ENCODE measurements at places on chromosomes 1 and 21.

- DNase-seq = no peak
These were observed 10.1 kb upstream of the TIAM1 start for GRCh38 chr21:31354122-31354521.

DNA sequence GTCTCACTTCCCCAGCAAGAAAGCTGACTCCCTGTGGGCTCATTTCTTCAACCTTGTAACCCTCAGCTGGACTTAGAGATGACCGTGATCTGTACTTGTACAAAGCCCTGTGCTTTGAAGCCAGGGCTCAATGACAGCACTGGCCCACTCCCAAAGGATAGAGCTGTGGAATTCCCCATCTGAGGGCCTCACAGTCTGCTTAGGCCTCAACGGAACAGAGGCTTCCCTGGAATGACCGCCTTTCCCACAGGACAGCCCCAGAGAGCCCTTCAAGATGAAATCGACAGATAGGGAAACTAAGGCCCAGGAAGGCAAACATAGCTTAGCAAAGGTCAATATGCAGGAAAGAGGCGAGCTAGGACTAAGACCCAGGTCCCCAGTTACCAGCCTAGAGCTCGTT, 11.5 kb downstream of the SLC9A1 start:
- DNase-seq = no peak

DNA sequence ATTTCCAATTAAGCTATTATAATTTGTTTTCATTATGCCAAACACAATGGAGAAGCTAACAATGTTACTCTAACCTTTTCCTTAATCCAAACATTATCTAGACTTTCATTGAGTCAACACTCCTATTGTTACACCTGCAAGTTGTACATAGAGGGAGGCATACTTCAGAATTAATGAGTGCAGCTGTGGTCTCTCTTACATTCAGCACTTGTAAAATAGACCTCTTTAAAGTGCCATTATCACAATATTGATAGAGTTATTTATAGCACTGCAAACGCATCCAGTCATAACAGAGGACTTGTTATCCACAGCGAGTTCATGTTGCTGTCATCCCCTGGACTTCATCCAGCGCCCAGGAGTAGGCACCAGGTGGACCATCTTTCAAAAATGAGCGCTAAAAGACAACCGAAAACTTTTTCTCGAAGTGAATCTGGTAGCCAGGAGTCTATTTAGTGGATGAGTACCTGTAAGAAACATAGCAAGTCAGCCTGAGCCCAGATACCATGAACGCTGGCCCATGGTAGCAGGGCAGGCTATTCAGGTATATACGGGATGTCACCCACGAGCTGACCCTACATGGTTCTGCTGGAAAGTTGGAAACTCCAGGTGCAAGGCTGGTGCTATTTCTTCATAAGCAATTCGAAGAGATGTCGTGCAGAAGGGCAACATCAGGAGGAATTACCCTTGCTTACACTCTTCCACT, 70.6 kb upstream of the NFIA start:
- DNase-seq = no peak

DNA sequence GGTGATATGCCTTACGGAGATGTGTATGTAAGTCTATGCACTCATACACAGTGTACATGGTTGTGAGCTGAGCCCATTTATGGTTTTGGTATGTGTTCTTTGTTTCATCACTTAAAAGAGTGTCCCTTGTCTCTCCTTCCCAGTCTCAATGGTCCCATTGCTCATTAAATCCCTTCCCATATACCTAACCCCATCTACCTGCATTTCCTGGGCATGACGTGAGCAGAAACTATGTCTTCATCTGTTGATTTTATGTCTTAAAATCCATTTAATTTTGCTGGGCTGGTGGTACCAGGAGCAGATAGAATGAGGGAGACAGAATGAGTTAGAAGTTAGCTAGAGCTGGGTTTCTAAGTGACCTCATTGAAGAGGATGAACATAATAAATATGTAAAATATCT, 44.8 kb downstream of the ADAMTS1 start:
- DNase-seq = no peak

- DNase-seq = no peak
These were observed 329.8 kb upstream of the BEND5 start for GRCh38 chr1:49106445-49106844.

- no peak for DNase-seq
These were observed 129.4 kb downstream of the MRPS6 start for GRCh38 chr21:34202553-34203372.

DNA sequence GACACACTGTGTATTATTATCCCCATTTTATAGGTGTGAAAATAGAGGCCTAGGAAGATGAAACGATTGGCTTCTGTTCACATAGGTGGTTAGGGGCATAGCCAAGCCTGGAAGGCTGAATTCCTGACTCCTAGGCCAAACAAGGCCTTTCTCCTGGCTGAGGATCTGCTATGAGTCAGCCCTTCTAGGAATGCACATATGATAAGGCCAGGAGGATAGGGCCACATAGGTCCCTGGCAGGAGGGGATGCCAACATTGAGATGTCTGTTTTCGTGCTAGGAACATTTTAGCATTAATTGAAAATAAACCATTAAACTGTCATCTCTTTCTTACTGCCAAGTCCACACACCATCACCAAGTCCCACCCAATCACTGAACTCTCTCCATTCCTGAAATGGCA, 9.2 kb downstream of the CSMD2 start:
- DNase-seq = no peak

DNA sequence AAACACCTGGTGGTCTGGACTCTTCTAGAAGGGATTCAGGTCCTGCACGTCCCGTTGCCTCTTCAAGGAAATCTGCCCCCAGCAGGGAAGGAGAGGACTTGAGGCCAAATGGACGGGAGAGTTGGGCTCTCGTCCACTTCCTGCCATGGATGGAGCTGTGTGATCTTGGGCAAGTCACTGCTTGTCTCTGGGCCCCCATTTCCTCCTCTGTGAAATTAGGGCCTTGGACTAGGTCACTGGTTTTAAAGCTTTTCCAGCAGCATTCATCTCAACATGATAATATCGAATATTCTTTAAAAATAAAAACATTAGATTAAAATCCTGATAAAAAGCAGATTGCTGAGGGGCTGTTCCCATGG, 26.9 kb downstream of the LHX4 start:
- no peak for DNase-seq

DNA sequence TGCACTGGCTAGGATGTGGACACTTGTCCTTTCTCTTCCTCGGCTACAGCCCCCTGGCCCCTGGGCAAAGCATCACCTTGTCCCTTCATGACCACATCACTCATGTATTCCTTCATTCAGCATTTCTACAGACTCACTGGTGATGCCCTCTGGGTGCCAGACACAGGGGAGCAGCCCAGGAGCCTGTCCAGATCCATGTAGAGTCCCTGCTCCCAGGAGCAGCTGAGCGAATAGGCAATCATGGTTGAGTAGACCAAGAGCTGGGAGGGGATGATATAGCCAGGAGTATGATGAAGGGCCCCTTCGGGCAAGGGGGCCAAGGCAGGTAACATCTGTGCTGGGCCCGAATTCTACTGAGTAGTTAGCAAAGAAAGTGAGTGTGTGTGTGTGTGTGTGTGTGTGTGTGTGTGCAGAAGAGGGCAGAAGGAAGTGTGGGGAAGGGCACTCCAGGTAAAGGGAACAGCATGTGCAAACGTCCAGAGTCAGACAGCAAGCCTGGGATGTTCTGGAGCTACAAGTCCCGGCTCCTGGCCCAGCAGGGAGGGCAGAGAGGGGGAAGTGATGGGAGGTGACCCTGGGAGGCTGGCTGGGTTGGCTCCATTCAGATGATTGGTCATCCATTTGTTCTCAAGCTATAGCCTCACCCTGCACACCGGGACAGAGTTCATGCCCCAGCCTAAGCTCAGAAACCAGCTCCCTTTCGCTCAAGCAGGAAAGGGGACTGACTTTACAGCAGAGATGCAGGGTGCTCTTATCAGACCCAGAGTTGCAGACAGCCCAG, 21.0 kb upstream of the PIK3CD start:
- no peak for DNase-seq

DNA sequence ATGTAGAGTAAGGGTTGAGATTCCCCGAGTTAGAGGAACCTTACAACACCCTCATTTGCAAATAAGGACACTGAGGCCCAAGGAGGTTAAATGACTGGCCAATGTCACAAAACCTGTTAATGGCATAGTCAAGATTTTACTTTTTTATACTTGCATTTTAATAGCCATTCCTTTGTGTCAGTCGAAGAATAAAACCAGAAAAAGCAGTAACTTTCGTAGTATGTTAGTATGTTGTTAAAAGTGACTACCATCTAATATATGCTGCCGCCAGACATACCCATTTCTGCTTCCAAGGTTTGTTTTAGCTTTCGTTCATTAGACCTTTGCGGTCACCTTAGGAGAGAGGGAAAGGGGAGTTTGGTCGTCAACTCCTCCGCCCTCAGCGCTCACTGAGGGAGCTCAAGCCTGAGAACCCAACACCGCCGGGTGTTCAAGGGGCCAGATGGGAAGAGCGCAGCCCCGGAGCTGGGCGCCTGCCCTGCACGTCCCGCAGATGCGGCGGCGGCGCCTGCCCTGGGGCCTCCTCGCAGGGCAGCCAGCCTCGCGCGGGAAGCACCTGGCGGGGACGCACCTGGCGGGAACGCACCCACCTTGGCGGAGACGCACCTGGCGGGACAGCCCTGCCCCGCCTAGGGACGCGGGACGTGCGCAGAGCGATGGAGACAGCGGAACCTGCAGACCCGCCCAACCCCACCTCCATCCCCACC, 466 bp downstream of the VPS26C start:
- no peak for DNase-seq

- no peak for DNase-seq
These were observed 8.2 kb downstream of the UMODL1 start for GRCh38 chr21:42079008-42079938.

- DNase-seq = no peak
These were observed 35.8 kb upstream of the HIVEP3 start for GRCh38 chr1:41954533-41954944.

DNA sequence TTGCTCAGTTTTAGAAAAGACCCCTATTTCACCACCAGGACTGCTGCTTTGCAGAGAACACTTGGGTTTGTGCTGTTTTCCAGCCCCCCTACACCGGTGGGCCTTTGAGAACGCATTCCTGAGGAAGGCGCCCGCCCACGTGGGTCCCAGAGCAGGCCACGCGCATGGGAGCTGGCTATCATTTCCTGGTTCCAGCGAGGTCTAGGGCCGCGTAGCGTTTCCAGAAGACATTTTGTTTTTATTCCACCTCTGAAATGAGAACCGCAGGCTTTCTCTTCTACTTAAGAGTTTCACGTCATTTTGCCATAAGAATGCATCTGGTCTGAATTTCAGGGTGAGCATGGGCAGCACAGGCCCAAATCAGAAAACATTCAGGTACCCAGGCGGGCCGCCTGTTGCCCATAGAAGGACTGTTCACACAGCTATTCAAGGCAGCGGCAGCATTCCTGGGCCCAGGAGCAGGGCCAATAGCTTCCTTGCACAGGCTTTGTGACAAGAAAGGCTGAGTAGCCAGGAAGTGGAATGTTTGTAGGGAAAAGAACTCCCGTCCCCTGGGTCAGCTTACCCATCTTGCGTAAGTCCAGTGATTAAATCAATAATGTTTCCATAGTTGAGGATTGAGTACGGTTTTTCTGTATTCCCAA, 1.4 kb upstream of the KLHL21 start:
- DNase-seq = no peak

GRCh38 chr1:198417039-198417438, 123.4 kb downstream of the ATP6V1G3 start:
- DNase-seq = no peak

DNA sequence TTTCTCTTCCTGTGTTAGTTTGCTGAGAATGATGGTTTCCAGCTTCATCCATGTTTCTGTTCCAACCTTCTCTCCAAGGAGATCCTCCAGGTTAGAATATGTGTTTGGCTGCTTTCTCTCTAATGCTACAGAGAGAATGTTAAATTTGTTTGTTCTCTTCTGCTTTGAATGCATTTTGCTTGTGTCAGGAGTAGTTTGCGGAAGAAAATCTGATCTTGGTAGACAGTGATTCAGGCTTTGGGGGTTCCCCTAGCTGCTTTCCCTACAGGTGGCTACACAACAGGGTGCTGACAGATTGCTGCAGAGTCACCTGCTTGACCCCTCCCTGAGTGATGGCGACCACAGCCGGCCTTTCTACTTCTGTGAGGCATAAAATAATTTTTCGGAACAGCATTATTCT, 41.8 kb downstream of the MACO1 start:
- no peak for DNase-seq

GRCh38 chr21:39141502-39141901, 41.7 kb downstream of the PSMG1 start:
- no peak for DNase-seq

DNA sequence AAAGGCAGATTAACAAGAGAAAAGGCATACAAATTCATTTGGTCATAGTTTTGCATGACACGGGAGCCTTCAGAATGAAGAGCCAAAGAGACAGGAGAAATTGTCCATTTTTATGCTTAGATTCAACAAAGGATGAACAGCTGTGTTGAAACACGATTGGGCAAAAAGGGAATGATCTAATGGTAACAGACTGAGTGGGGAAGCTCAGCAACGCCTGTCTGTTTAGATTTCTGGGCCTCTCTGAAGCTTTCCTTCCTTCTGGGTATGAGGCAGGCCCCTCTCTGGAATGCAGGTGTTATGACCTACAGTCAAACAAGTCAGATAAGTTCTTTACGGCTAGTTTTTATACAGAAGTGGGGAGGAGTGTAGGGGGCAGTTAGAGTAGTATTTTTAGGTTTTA, 154.6 kb downstream of the RGS7 start:
- DNase-seq = no peak

DNA sequence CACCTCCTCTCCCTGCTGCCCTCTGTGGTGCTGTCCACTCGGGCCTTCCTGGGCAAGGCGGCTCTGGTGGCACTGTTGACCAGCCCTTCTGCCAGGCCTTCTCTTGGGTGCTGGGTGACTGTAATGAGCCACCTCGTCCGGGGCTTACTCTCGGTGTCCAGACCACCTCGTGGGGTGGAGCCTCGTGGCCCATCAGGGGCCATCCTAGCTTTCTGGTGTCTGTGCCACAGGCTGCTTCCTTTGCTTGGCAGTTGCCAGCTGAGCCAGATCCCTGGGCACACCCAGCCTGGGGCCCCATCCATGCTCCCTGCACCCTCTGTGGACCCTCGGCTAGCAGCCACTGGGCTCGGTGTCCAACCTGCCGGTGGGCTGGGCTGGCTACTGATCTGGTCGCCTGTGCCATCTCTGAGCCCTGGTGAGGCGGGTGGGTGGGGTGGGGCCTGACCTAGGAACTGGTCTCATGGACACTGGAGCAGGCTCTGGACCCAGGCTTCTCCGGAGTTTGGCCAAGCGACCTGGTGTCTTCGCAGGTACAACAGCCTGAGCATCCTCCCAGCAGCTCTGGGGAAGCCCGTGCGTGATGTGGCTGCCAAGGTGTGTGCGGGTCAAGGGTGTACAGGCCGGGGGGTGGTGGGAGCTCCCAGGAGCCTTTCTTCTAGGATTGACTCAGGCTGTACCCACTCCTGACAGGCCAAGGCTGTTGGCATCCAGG, 1.4 kb downstream of the PRXL2B start:
- no peak for DNase-seq
